ENCODE measurements at places on chromosomes 2 and 18. TPM values are rescaled to one million over a fixed set of nuclear protein-coding genes. Genes with fewer than 3 reads are reported as not detected.

- DNase-seq, result no peak
Measured at GRCh38 chr2:83394134-83394904, 1064.8 kb downstream of the SUCLG1 start.

DNA sequence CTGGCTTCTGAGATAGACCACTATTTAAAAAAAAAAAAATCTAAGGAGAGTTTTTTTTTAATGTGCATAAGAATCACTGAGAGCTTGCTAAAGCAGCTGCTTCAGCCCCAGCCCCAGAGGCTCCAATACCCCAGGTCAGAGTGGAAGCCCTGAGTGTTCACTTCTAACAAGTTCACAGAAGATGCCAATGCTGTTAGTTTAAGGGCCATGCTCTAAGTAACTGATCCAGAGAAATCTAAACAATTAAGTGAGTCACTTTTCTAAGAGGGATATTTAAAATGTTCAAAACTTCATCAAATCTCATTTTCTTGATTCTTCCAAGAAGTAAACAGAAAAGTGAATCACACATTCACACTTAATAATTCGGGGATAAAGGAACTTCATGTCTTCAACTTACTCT lies 126.4 kb upstream of the CD226 start:
- no peak for DNase-seq

DNA sequence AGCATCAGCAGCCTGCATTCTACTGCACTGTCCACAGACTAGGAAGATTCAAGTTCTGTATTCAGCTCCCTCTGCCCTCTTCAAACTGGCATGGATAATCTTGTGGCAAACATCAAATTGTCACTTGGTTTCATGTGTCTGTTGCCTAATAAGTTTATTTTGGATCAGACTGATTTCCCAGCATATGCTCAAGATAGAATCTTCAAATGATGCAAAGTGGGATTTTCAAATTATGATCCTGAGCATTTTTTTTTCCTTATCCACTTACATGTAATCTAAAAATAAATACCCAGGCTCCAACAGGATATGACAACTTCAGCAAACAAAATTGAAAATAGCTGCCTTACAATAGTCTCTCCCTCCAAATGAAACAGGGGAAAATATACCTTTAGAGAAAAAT lies 160.9 kb upstream of the VRK2 start:
- no peak for DNase-seq

Gene IL36RN
- total RNA-seq, result not detected

Gene HTR2B
- not detected for total RNA-seq

DNA sequence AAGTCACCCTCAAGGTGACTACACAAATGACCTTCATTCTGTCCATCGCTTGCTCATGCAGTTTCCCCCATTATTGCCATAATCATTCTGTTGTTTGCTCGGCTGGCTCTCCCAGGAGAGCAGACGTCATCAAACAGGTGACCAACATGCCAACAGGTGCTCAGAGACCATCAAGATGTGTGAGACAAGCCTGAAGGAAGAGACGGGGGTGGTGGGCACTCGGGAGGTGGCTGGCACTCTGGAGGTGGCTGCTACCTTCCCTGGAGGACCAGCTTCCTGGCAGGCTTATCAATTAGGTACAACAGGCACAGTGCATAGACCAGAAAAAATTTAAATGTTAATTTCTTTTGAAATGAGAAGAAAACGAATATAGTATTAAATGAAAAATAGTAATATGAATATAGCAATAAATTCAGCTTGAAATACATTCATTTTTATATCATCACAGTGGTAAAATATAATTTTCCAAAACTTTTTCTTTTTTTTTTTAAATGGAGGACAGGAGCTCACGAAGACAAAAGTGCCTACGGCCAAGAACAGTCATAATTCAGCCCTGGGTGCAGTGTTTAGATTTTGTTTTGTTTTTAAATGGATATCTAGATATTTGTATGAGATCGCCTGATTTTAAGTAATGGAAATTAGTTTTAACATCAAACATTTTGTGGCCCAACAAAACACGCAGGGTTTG lies 16.9 kb upstream of the HAAO start:
- no peak for DNase-seq

DNA sequence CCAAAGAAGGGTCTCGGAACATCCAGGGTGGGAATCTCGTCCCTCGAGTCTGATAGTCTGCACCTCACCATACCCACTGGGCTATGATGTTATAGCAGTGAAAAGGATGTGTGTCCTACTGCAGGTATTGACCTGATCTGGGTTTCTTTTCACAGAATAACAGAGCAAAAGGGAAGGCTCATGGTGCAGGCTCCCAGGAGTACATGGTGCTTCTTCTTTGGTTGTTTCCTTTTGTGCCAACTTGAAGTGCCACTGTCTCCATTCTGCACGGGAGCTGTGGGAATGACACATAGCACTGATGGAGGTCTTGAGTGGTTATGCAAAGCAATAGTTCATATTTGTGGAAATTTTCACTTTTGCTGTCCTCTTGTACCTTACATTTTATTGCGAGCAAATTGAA lies 72.2 kb upstream of the EML6 start:
- no peak for DNase-seq

- DNase-seq, result no peak
Measured at GRCh38 chr2:231583982-231584381, 8.7 kb upstream of the TEX44 start.

- DNase-seq, result no peak
Measured at GRCh38 chr18:43341014-43341413, 63.7 kb upstream of the SYT4 start.

GRCh38 chr2:200258881-200259576 lies 47.5 kb upstream of the SPATS2L start:
- no peak for DNase-seq

DNA sequence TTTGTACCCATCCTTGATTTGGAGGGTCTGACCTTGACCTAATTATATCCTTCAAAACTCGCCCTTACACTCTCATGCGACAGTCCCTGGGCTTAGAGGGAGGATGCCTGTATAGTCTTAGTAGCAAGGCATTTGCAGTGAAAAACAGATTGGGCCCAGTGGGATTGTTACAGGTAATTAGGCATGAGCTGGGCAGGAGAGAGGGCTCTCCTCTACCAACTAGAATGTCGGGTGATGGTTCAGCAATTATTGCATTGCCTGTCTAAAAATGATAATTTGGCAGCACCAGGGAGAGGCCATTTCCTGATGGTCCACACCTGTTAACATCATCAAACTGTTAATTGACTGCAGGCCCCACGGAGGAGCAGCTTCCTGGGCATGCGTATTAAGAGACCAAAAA lies 32.4 kb downstream of the COMMD1 start:
- DNase-seq, result no peak

- no peak for DNase-seq
Measured at GRCh38 chr2:164496881-164497280, 124.4 kb downstream of the GRB14 start.

Gene COX7A2L
- total RNA-seq, result 201 TPM

GRCh38 chr2:70113359-70114070 lies 26.2 kb downstream of the PCBP1 start:
- no peak for DNase-seq

DNA sequence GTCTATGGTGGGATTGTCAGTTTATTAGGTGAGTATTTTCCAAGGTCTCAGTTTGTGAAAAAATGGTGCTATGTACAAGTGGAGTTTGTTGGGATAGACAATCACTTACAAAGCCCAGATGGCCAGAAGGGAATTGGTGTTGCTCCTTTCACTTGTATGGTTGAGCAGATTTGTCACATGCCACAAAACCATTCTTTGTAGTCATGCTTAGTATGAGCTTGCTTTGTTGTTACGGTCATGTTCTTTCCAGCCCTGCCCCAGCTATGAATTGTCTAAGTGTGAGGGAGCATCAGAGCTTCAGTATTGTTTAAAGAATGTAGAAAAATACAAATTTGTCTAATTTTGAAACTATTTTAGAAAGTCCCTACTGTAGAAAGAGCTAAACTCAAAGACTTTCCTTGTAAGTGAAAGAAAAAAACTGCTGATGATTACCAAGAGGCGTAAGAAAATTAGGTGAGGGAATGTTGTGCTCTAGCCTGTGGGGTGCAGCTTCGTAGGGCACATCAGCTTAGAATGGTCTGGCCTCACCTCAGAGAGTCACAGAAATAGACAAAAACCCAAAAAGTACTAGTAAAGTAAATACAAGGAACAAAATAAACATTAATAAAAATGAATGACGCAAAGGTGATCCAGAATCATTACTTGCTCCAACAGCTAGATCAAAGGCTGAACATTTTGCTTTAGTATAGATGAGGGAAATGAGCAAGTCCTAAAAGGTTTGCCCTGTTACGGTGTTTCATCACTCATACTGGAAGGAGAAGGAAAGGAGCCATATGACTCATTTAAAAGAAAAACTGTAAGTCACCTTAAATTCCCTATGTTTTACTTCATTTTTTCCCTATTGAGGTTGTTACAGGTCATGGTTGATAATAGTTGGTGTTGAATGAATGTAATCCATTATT lies 9.2 kb downstream of the TGIF1 start:
- no peak for DNase-seq

- no peak for DNase-seq
Measured at GRCh38 chr2:170587117-170587516, 128.0 kb upstream of the SP5 start.

- DNase-seq, result no peak
Measured at GRCh38 chr2:21539685-21540084, 415.9 kb downstream of the TDRD15 start.

- no peak for DNase-seq
Measured at GRCh38 chr2:121649149-121649595, at the start of gene CLASP1. TSS of gene CLASP1 (minus strand) at chr2:121649462. CDS start at chr2:121605895, 43,567 bp downstream.
